ENCODE measurements at places on chromosomes 2 and 18.

GRCh38 chr2:143623909-143624260 lies 494.7 kb downstream of the ARHGAP15 start:
- no peak for DNase-seq

DNA sequence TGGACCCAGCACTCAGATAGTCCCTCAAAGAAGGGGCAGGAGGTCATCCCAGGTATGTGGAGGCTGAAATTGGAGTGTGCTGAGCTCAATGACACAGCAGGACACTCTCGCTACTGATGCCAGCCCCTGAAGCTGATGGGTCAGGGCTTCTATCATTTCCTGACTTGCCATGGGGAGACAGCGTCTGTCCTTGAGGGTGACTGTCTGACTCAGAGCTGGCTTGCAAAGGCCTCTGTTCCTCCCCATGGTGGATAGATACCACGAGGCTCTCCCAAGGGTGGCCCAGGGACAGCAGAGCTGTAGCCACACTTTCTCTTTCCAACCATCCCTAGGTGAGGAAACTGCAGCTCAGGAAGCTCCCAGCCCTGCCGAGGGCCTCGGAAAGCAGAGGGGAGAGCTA lies 10.8 kb downstream of the ALPG start:
- DNase-seq: no peak

DNA sequence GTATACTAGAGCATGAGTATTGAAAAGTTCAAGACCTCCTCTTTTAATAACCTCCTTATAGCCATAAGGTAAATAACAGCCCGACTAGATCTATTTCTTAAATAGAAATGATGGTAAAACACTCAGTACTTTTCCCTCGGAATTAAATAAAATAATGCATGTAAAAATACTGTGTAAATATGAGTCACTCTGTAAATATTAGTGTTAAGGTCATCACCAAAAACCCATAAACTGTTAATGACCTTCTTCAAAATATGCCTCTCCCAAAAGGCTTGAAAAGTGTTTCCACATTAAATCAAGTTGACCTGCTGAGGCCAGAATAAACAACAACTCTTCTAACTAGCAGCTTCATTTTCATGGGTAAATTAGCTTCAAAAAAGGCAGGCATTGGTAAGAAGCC lies 25.3 kb upstream of the BZW1 start:
- DNase-seq: no peak

- no peak for DNase-seq
Measured at GRCh38 chr2:33437297-33437696, 39.2 kb upstream of the RASGRP3 start.

GRCh38 chr2:55618275-55619055 lies 1.0 kb upstream of the PPP4R3B start:
- DNase-seq: peak; percentile 37

GRCh38 chr18:67973916-67974315 lies 457.4 kb upstream of the DSEL start:
- no peak for DNase-seq

- no peak for DNase-seq
Measured at GRCh38 chr2:178592655-178593054, 112.4 kb downstream of the PLEKHA3 start.

- no peak for DNase-seq
Measured at GRCh38 chr18:10838553-10838952, 310.8 kb downstream of the PIEZO2 start.

DNA sequence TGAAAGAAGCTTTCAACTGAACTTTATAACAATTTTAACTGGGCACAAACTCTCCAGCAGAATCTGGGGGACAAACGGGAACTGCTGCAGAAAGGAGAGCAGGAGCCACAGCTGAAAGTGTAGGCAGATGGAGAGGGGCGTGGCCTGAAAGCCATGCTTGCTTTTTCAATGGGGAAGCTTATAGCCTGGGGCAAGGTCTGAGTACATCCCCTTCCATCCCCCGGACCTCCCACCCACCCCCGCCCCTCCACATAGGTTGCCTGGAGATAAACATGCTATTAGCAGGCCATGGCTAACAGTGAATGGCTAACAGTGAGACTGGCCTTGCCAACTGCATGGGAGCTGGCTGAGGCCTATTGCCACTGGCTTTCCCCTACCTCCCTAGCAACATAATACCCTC lies 317.9 kb upstream of the TANK start:
- no peak for DNase-seq

- no peak for DNase-seq
Measured at GRCh38 chr2:234670052-234670451, 173.2 kb upstream of the ARL4C start.
